Amygdala (tissue), 56 donors: ENCODE measurements at places on chromosomes 1 and 21.

- DNase-seq = no peak
Measured at GRCh38 chr1:29736582-29737188, 500.4 kb downstream of the PTPRU start.

- no peak for DNase-seq
Measured at GRCh38 chr1:110450929-110451328, at the start of gene PROK1. Gene PROK1, plus strand, starts transcription at chr1:110451149. Its CDS starts 68 bp downstream, at chr1:110451217.

DNA sequence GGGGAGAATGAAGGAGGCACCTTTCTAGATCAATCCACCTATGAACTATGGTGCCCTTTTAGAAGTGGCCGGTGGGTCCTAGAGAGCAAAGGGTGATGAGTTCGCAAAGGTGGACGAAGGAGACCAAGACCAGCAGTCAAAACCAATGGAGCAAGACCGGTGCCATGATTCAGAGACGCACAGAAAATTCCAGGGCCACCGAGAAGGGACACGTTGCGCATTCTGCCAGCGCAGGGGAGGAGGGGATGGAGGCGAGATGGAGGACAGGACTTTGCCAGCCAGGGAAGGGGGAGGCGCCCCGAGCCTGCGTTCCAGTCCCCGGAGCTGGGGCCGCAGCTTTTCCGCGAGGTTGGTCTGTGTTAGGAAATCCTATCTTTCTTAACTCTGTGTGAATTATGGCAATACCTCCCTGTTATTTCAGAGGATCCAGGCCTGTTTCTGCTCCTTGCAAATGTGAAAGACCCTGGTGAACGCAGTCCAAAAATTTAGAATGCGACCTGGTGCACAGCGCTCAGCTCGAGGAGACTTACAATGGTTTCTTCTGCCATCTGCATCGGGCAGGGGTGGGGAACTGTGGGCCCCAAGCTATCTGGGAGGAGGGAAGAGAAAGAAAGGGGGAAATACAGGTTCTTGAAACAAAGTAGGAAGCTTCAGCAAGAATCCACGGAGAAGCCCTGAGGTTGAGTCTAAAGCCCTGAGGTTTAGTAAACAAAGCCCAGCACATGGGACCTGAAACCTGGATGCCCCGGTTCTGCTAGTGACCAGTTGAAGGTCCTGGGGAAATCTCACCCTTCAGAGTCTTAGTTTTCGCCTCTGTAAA, 129.4 kb downstream of the MRPS6 start:
- DNase-seq = no peak

DNA sequence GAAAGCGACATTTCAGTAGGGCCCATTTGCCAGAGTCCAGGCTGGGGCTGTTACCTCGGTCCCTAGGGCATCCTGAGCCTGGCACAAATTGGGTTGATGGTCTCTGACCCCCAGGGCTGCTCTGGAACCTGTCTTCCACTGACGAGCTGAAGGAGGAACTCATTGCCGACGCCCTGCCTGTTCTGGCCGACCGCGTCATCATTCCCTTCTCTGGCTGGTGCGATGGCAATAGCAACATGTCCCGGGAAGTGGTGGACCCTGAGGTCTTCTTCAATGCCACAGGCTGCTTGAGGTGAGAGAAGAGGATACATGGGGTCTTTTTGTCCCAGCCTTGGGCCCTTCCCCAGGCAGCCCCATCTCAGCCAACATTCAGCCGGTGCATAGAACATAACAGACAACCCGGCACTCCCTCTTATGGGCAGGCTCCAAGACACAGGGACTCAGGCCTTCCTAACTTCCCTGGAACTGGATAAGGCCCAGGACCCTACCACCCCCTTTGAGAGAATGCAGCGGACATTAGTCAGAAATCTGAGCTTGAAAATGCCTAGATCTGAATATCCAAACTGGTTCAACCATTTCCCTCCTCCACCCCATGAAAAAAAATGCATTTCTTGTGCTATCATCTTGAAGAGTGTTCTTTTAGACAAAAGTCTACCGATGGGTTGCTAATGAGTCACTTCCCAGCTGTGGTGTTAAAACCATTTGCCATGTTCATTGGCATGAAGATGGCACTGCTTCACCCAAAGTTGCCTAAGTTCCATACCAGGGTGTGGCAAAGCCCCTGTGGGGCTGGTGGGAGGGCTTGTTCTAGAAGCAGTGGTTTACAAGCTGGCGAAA, 35.4 kb downstream of the PKP1 start:
- no peak for DNase-seq

GRCh38 chr1:150562446-150563339, 13.5 kb downstream of the ADAMTSL4 start:
- no peak for DNase-seq

DNA sequence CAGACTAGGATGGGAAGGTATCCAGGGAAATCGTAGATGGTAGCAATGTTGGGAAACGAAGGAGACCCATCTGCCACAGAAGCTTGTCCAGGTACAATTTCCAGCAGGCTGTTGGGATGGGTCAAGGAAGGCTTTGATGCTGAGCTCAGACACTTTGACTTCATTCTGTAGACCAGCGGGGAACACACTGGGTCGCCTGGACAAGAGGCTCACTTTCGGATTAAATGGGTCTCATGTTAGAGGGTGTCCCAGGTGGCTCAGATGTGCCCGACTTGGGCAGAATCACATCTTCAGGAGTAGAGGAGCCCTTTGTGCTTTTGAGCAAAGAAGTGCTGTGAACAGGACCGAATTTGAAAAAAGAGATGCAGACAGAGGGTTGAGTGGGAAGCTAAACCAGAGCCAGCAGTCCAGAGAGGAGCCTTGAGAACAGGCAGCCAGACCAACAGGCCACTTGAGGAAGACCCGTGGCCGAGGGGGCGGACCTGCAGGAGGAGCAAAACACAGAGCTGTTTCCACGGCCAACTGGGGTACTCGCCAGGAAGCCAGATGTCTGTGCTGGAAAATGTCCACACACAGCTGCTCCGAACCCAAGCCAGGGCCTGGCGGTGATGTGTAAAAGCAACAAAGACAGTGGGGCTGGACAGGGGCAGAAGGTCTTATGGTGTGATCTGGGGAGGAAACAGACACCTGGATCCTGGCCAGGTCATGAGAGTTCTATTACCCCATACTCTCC, 146.9 kb downstream of the AJAP1 start:
- peak; percentile 27 for DNase-seq

- DNase-seq = no peak
Measured at GRCh38 chr1:234398849-234399381, 25.7 kb downstream of the COA6 start.

DNA sequence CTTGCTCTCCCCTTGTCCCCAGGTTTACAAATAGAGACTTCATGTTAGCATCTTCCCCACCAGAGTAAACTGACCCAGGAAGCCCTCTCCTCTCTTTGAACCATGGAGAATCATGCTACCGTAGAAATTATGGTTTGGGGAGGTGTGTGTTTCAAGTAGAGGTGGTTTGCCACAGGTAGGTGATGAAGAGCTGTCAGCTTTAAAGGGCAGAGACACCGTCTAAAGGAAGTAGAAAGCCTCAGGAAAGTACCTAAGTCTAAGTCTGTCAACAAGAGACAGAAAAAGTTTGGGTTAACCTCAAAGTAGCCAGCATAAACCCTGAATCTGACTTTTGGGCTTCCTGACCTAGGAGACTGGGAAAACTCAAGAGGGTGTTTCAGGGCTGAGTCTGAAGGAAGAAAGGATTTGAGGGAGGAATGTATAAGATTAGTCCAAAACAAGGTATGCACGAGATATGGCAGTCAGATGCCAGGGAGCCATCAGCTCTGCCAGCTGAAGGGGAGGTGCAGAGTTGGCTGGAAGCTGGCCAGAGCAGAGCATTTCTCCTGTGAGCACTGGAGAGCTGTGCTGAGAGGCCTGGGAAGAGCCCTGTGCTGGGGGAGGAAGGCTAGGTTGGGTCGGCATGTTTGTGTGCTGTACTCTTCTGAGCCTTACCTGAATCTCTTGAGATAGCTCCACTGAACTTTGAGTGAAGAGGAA, 14.3 kb downstream of the ADAMTSL4 start:
- DNase-seq = no peak

DNA sequence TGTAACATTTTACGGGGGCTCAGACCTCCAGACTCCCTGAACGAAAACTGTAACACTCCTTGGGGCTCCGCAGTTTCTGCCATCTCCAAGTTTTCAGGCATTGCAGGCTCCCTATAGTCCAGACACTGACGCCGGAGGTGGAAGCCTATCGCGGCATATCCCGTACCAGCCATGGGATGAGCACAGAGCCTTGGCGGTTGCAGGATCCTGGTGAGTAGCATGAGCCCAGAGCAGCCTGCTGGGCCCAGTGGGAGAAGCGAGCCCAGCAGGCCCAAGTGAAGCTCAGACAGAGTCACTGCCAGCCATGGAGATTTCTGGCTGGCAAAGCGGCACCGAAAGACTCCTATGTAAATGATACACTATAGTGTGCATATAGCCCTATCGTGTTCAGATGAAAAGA, 446.8 kb downstream of the COL11A1 start:
- no peak for DNase-seq

GRCh38 chr1:66570196-66570595, 36.2 kb downstream of the SGIP1 start:
- no peak for DNase-seq

DNA sequence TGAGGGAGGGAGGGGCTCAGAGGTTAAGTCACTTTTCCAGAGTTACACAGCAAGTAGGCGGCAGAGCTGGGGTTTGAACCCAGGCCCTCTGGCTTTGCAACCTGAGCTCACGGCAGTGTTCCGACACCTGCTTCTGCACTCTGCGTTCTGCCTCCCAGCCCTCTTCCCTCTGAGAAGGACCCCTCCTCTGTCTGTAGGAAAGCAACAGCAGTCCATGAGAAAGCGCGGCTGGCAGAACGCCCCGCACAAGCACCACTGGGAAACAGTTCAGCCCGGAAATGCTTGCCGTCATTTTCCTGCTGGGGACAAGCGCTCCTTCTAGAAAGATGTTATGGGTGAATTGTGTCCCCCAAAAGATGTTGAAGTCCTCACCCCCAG, 241.1 kb downstream of the NPHP4 start:
- DNase-seq = no peak
